Panc1 (cell line): ENCODE measurements at places on chromosomes 4 and X.

DNA sequence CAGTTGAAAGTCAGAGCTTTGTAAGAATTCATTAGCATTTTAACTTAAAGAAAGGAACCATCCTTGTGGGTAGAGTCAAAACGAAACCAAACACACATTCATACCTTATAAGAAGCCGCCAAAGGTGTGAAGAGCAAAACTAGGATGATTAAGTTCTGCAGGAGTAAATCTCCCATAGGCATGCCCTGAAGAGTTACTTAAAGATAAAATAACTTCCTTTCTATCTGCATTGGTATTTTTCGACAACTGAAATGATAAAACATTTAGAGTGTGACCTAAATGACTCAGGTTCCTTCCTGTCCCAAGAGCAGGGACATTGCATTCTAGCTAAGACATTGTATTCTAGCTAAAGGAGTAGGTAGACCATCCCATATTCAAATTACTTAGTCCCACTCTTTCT, 75.3 kb downstream of the BCOR start:
- DNase-seq: no peak

DNA sequence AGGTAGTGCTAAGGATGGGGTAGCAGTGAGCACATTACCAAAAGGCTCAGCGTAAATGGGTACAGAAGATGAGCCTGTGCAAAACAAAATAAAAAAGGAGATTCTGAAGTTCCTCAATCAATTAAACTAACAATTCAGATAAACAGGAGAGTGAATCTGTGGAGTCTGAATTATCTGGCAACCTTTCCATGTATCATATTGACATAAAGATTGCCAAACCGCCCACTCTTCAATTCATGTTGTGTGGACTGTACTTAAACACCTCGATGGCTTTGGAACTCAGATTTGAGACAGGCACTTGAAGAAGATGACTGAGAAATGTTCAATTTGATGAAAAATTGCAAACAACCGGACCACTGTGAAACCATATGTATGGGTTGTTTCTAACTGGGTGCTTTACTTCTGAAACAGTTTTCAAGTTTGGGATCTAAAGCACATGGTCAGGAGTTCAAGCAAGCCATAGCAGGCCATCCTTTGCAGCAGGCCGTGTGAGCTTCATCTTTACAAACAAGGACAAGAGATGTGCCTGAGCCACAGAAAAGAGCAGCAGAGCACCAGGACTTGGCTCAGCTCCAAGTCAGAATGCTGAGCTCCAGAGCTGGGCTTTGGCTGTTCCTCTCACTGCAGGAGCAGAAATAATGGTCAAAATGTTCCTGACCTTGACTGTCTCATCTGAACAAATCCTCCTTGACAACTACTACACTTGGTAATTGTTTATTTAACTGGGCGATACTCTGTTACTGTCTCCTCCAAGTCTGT, 108.1 kb downstream of the MGST2 start:
- no peak for DNase-seq

- DNase-seq: no peak
Observed at GRCh38 chr4:54746218-54746617, 88.5 kb downstream of the KIT start.

DNA sequence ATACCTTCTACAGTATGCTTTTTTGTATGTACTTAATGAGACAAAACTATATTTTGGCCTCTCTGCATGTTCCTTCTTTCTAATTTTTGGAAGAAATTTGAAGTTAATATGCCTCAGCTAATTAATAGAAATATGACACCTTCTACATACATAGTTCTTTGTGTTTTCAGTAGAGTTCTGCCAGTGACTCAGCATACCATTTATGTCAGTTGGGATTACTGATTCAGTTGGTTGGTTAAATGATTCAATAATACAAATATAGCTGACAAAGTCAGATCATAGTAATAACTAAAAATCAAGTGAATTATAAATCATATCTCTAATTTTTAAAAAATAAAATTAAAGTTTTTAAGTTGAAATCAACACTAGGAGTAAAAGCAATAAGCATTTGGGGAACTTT, 16.8 kb downstream of the BTC start:
- no peak for DNase-seq

DNA sequence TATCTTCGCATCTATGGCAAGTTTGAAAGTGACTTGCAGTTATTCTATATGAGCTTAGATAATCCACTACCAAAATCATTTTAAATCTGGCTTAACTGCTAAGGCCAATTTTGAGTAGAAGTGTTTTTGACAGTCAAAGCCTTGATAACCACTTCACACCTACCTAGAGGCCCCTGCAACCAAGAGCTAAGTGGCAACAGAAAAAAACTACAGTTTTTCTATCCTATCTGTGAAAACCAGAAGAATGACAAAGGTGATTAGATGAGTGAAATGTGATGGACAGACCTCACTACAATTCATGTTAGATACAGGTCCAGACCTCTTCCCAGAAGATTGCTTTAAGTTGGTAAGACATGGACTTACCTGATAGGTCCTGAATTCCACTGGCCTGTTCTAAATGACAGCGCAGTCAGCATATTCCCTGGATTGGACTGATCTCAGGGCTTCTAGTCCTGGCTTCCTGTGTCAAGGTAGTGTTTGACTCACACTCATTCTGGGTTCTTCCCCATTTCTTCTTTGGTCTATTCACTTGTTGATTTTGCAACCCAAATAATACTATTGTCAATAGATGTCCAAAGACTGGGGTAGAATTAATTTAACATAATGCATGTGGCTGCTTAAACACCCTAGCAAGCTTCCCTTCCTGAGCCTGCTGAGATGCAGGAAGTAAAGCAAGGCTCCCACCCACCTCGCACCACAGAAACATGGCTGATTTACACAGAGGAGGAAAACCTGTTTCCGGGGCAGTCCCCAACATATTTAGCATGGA, 65.1 kb downstream of the PPP3CA start:
- no peak for DNase-seq

GRCh38 chr4:144531841-144532240, 114.1 kb upstream of the HHIP start:
- DNase-seq: no peak

DNA sequence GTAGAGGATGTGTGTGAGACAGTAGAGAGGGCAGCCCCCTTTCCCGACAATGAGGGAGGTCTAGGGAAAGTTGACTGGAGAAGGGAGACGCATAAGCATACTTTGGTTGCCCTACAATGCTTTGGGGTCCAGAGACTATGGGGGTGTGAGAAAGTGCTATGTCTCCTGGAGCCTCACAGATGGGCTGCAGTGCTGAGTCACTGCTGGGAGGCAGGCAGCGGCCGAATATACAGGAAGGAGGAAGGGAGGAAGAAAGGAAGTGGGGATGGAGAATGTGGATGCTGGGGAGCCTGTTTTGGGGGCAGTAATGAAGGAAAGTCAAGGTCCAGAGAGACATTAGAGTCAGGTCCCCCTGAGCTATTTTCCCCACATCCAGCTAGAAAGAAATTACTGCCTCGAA, 12.7 kb downstream of the DRP2 start:
- DNase-seq: no peak

DNA sequence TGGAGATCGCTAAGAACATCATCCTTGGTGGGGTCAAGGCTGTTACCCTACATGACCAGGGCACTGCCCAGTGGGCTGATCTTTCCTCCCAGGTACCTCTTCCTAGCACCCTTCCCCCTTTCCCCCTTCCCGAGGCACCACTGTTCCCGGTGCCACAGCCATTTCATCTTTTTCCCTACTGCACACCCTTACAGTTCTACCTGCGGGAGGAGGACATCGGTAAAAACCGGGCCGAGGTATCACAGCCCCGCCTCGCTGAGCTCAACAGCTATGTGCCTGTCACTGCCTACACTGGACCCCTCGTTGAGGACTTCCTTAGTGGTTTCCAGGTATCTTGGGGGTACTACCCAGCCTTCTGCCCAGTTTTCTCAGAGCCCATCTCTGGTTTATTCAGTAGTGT, 5.7 kb downstream of the UBA1 start:
- no peak for DNase-seq

GRCh38 chrX:98501426-98501825, 1617.7 kb downstream of the RPA4 start:
- no peak for DNase-seq

DNA sequence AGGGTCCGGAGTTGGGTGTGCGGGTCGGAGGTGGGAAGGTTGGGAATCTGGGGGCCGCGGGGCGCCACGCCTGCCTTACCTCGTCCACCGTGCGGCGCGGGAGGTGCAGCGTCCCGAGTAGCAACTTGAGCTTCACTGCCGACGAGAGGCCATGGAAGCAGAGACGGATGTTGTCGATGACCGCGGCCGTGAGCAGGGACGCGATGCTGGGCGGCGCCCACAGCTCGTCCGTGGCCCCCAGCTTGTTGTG, 178 bp downstream of the NELFA start:
- DNase-seq: no peak

- DNase-seq: no peak
Observed at GRCh38 chr4:94208918-94209317, 1.3 kb downstream of the SMARCAD1 start.

GRCh38 chr4:113884655-113885054, 94.8 kb downstream of the ARSJ start:
- DNase-seq: no peak

GRCh38 chrX:134684956-134685355, 26.7 kb upstream of the PLAC1 start:
- no peak for DNase-seq

- no peak for DNase-seq
Observed at GRCh38 chr4:127523369-127523768, 109.4 kb upstream of the INTU start.

DNA sequence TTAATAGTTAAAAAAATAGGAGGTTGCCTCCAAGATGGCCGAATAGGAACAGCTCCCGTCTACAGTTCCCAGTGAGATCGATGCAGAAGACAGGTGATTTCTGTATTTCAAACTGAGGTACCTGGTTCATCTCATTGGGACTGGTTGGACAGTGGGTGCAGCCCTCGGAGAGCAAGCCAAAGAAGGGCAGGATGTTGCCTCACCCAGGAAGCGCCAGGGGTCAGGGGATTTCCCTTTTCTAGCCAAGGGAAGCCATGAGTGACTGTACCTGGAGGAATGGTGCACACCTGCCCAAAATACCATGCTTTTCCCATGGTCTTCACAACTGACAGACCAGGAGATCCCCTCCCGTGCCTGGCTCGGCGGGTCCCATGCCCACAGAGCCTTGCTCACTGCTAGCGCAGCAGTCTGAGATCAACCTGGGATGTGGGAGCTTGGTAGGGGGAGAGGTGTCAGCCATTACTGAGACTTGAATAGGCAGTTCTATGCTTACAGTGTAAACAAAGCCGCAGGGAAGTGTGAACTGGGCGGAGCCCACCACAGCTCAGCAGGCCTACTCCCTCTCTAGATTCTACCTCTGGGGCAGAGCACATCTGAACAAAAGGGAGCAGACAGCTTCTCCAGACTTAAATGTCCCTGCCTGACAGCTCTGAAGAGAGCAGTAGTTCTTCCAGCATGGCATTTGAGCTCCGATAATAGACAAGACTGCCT, 47.5 kb downstream of the PPA2 start:
- no peak for DNase-seq

DNA sequence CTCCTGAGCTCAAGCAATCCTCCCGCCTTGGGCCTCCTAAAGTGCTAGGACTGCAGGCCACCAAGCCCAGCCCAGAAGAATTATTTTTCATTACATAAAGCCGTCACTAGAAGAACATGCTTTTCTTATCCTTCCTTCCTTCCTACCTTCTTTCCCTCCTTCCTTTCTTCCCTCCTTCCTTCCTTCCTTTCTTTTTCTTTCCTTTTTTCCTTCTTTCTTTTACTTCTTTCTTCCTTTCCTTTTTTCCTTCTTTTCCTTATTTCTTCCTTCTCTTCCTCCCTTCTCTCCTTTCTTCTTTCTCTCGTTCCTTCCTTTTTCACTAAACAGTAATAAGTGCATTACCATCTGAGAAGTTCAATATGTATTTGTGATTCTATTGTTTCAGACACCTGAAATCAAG, 121.4 kb downstream of the ATP10D start:
- DNase-seq: no peak

- DNase-seq: no peak
Observed at GRCh38 chr4:48538358-48538757, 48.3 kb downstream of the ZAR1 start.

- no peak for DNase-seq
Observed at GRCh38 chrX:124938715-124939114, 381.0 kb upstream of the TEX13C start.

GRCh38 chr4:102268355-102268754, 76.9 kb downstream of the SLC39A8 start:
- no peak for DNase-seq

GRCh38 chrX:154374313-154375155, at the start of gene FLNA:
TSS of gene FLNA (minus strand) at chrX:154374634. CDS start at chrX:154371245, 3,389 bp downstream.
- DNase-seq: no peak

- no peak for DNase-seq
Observed at GRCh38 chr4:8547108-8547911, 32.9 kb upstream of the GPR78 start.

DNA sequence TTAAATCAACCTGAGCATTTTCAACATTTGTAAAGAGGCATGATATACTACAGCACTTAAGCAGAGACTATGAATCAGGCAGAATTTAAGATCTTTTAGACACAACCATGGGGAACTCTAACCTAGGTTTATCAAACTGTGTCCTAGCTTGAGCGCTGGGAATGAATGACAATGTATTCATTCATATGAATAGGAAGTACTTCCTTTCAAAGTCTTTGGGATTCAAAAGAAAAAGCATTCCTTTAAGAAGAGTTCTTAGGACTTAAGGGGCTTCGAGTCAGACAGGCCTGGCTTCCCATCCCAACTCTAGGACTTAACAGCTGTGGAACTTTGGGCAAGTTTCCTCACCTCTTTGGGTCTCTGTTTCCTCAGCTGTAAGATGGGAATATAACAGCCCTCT, 104.6 kb downstream of the ANAPC4 start:
- no peak for DNase-seq

- DNase-seq: no peak
Observed at GRCh38 chr4:182560358-182560757, 317.2 kb downstream of the TENM3 start.

DNA sequence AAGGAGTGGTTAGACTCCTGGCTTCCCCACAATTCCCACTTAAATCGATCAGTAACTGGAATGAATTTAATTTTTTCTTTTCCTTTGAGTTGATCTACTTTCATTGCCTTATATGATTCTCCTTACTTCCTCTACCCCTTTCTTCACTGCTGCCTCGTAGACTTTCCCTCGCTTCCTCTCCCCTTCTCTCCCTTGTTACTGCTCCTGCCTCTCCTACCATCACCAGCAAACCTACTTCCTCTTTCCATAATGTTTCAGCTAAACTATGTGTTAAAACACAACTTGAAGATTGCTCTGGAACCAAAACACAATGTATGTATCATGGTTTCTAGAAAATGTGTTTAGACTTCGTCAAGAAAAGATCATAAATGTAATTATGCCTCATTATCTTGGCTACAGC, 132.0 kb upstream of the TET2 start:
- DNase-seq: no peak

DNA sequence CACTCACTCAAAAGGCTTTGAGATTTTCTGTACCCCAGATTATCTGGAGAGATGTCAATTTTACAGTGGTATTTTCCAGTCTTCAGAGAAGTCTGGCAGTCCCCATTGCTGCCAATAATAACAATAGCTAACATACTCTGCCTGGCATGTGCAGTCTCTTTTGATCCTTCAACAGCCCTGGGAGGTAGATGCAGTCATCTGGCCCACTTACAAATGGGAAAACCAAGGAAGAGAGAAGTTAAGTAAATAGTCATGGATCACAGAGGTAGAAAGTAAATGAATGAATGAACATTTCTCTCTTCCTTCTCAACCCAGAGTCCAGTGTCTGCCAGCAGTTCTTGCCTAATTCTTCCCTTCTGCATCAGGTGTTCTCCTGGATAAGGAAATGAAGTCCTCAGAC, 113.0 kb upstream of the EDNRA start:
- DNase-seq: no peak
